ENCODE measurements at places on chromosomes 6 and 20.
A peak's percentile ranks its signal among the peaks of the same experiment; 100 is the strongest.

DNA sequence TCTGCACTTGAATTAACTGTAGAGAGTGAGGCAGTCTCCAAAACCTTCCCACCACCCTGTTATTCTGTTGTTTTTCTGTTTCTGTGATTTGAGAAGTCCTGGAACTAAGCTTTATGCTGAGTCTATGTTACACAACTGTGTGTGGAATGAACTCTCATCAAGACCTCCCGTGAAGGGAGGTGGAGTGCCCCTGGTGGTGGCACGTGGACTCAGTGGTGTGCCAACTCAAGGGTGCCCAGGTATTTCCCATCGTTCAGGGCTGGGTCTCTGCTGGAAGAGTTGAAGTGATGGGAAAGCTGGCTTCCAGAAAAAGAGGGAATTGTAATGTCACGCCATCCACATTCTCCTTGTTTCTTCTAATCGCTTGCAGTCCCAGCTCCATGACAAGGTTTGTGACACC lies 374.2 kb downstream of the SMOC2 start:
- no peak for DNase-seq

DNA sequence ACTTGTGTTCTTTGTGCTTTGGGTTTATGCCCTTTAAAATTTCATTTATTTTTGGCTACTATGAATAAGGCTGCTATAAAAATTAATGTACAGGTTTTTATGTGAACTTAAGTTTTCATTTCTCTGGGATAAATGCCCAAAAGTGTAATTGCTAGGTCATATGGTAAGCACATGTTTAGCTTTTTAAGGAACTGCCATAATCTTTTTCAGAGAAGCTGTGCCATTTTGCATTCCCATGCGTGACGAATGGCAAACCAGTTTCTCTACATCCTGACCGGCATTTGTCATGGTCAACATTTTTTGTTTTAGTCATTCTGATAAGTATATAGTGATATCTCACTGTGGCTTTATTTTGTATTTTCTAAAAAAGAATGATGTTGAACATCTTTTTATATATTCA lies 236.0 kb upstream of the SGK1 start:
- DNase-seq: no peak

DNA sequence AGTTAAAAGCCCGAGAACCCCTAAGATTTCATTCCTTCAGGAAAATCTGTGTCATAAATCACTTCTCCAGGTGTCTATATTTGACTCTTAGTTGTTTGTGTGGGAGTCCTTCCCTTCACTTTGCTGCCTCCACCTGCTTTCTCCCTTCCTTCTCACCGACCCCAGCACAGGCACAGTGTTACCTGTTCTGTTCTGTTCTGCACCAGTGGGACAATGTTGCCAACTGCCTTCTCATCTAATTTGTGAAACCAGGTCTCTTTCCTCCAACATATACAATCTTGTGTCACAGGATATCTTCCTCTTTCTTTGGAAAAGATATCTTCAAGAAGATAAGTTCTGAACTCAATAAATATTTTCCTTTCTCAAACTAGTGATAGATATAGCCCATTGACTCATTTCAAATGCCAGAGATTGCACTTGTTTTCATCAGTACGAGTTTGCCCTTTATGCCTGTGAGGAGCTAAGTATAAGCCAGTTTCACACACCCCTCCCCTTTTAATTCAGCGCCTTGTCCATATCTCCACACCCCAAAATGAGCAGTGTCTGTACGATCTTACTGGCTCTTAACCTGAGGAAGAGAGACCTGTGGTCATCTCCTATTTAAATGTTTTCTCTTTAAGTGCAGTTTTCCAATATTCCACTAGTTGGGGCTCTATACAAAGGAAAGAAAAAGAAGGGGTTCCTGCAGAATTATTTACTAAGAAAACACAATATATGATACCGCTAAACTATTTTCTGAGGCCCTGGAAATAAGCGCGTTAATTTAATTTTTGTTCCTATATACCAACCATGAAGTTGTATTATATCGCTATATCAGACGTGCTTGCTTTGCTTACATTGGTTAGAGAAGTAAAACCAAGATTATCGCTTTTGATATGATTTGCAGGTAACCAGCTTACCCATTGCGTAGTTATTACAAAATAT lies 81.6 kb upstream of the PREP start:
- peak; percentile 79 for DNase-seq

GRCh38 chr6:136465766-136466303 lies 84.4 kb downstream of the MAP7 start:
- no peak for DNase-seq

DNA sequence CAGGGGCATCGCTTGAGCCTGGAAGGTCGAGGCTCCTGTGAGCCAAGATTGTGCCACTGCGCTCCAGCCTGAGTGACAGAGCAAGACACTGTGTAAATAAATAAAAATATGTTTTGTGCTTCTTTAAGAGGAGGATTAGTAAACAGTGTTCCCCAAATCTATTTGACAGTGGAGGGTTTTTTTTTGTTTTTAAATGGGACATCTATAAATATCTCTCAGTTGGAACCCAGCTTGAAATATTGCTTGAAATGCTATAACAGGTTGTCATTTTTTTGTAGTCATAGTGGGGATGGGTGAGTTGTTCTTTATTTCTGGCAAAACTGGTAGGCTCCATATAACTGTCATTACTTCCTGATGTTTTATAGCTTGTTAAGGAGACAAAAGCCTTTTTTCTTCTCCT lies 54.3 kb downstream of the CARMIL1 start:
- no peak for DNase-seq

GRCh38 chr6:84718038-84718955 lies 46.1 kb downstream of the TBX18 start:
- DNase-seq: no peak

DNA sequence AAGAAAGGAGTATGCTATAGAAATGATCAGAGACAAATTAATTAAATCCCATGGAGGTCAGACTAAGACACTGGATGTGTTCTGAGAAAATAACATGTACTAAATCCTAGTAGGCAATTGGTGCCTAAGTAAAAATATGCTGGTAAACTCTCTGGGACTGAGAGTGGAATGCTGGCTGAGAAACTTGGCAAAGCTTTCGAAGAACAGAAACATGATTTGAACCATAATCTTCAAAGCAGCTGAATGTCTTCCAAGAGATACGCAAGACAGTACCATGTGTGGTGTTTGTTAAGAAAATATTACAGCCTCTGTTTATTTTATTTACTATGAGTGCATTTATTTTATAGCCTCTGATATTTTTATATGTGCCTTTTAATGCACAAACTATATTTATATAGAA lies 55.2 kb downstream of the EFHC1 start:
- DNase-seq: no peak

- no peak for DNase-seq
These were observed 45.0 kb downstream of the NT5E start for GRCh38 chr6:85494547-85495536.

GRCh38 chr6:128754658-128755256 lies 128.2 kb upstream of the LAMA2 start:
- DNase-seq: no peak

GRCh38 chr6:63716169-63716568 lies 80.6 kb downstream of the PHF3 start:
- no peak for DNase-seq

GRCh38 chr6:131755597-131755996 lies 44.8 kb upstream of the CTAGE9 start:
- no peak for DNase-seq

- DNase-seq: no peak
These were observed 10.7 kb downstream of the TUBB start for GRCh38 chr6:30730601-30731435.

- DNase-seq: no peak
These were observed 852 bp upstream of the TFEB start for GRCh38 chr6:41736186-41736733.

GRCh38 chr6:167930295-167930694 lies 67.2 kb upstream of the KIF25 start:
- DNase-seq: no peak

DNA sequence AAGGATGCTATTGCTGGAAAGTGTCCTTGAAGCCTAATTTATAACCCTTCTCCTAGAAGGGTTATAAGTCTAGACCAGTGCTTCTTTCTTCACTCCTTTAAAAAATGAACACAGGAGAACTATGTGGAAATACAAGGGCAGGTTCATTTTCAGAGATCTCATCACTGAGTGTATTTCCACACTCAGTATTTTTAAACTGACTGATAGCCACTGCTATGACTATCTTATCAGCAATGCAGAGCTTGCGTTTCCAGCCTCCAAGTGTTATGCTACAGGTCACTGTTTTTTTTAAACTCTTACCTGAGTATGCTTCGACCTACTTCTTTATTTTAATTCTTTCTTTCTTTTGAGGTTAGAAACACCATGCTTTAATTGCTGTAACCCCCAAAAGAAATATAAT lies 319.1 kb downstream of the ARHGAP18 start:
- DNase-seq: no peak

GRCh38 chr6:137783710-137784109 lies 83.3 kb upstream of the TNFAIP3 start:
- DNase-seq: no peak

- DNase-seq: peak; percentile 53
These were observed 296.6 kb upstream of the MANEA start for GRCh38 chr6:95280686-95281273.

GRCh38 chr20:53804920-53805894 lies 211.6 kb upstream of the ZNF217 start:
- no peak for DNase-seq

DNA sequence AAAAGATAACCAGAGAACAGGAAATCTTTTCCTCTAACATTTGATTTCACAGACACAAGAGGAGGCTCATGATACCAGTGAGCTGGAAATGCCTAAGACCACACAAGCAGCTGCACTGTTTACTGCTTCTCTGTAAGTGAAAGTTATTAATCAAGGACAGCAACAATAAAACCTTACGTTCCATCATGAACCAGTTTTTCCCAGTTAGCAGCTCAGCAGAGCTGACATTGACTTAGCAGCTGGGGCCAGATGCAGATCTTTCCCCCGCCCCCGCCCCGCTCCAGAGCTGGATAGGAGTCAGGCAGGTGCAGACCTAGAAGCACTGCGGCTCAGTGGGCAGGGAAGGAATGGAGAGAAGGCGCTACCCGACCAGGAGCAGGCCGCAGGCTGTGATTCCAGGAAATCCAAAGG lies 275.2 kb downstream of the GMDS start:
- DNase-seq: no peak

DNA sequence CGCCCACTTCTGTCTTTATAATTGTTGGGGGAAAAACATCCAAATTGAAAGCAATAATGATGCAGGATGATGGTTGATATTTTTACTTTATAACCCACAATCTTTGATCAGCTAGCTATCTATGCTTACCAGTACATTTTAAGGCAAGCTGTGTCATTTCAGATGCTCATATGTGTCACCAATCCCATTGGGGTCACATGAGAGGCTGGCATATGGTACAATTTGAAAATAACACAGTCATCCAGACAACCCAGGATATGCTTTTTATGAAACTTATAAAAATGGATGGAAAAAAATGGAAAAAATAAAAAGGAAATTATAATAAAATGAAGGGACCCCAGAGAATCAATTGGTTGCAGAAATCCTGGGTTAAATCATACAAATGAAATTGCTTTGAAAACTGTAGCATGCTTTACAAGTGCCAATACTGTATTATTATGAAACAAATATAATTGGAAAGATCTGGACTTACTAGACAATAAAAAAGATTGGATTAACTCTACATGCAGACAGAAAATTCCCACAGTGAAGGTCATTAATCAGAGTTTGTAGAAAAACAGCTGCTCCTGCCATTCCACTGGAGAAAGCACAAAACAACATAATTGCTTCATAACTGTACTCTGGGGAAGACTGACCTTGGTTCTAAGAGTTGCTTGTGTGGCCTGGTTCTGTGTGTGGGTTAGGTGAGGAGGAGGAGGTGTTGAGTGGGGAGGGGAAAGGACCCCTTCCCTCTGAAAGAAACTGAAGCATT lies 13.3 kb upstream of the PRIM2 start:
- no peak for DNase-seq

- DNase-seq: no peak
These were observed 38.0 kb downstream of the CITED2 start for GRCh38 chr6:139336488-139336887.

DNA sequence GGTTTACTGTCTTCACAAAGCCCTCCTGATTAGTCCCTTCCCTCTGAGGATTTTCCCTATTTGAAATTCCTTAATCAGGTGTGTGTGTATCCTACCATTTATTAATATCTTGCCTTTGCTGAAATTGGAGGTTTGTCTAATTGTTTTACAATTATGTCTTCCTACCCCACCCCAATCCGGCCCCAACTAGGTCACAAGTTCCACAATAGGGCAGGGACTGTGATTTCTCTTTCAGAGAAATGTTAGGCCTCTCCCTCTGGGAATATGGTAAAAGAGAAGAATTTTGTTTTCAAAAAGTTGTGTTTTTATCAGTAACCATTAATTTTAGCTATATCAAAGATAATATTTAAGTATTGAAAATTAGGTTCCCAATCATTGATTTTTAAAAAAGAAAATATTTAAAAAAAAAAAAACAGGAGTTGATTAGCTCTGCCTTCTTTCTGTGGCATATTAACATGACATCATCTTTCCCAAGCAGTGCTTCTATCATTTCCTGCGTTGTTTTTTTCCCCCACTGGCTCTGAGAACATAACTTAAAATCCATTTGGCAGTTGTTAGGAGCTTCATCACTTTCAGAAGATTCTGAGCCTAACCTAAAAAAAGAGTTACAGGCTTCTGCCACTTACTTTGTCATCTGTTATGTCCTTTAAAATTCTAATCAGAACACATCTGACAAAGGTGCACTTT lies 36.1 kb downstream of the BLOC1S5 start:
- no peak for DNase-seq

DNA sequence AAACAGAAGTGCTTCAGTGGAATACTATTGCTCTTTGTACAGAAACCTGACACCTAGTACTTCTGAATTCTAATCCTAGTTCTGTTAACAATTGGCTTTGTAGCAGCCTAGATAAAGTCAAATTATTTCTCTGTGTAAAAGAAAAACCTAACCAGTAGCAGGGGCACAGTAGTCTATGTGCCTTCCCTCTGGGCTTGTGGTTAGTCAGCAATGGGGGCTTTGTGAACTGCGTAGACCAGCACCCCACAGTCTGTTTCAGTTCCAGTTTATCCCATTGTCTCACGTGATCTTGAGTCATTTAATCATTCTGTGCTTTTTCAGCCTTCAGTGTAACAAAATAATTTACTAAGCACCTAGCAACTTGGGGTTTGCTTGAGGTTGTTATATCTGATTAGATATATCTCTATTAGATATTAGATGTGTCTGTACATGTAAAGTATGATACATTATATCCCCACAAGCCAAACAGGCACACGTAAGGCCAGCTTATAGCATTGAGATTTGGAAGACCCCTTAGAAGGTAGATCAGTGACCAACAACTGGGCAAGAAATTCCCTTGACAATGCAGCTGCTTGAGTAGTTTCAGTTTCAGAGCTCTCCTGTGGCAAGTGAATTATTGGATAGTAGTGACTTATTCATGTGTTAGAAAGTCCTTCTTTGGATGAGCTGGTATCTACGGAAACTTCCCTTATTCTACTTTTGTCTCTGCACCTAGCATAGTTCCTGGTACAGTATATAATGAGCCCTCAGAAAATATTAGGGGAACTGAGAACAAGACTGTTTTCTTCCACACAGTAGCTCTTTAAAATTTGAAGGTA lies 27.9 kb upstream of the CCR6 start:
- DNase-seq: peak; percentile 39

- peak; percentile 50 for DNase-seq
These were observed 1.1 kb downstream of the AIG1 start for GRCh38 chr6:143061597-143062385.

Measured in pons (tissue), 1 donor.